ENCODE measurements at places on chromosomes 1 and 21.

- DNase-seq = no peak
These were observed 47.5 kb downstream of the SSX2IP start for GRCh38 chr1:84642774-84643173.

DNA sequence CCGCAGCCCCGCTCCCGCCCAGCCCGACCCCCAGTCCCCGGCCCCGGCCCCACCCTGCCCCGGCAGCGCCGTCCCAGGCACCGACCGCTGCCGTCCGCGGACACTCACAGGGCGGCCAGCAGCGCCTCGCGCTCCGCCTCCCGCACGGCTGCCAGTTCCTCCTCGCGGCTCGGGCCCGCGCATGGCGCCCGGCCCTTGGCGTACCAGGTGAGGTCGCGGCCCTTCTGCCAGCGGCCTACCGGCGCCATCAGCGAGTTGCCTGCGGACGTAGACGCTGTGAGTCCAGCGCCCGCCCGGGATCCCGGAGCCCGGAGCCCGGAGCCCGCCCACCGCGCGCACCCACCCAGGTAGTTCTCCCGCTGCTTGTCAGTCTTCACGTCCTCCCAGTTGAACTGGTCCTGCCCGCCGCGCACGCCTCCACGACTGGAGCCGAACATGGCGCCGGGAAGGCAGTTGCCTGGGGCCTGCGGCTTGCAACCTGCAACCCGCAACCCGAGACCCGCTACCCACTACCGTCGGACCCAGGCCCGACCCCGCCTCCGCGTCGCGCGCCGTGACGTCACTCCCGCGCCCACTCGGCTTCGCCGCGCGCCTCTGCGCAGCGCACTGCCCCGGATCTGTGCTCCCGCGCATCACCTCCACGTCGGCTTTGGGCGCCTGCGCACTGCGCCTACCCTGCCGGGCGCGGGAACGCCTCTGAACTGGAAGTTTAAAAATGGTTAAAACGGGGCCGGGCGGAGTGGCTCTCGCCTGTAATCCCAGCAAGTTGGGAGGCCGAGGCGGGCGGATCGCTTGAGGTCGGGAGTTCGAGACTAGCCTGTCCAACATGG, at the start of gene C1orf35:
C1orf35 (minus strand) TSS at position 535 of the 830 bp plus-strand sequence; CDS start at position 437, 98 bp downstream.
- peak; percentile 90 for DNase-seq

DNA sequence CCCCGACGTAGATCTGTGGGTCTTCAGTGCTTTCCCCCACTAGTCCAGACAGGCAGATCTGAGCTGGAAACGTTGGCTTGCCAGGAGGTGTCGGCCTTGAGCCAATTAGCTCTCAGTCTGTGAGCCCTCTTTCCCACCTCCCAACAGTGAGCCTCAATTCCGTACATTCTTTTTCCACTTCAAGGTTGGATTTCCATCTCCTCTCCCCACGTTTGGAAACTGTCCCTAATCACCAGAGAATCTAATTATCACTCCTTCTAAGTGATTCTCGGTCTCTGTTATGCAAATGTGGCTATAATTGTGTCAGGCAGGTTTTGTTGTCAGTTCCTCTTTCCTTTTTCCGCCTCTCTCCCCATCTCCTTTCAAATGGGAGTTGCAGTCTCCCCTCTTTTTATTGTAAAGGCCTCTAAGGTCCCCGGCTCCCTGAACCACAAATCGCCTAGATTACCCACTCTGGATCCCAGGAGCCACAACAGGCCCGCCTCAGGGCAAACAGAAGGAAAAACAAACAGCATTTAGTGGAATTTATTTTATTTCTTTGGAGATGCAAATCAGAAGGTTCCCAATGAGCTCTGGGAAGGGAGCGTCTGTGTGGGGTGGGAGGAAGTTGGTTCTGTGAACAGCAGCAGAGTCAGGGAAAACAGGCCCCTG, 29.4 kb upstream of the LRRN2 start:
- DNase-seq = peak; percentile 73

DNA sequence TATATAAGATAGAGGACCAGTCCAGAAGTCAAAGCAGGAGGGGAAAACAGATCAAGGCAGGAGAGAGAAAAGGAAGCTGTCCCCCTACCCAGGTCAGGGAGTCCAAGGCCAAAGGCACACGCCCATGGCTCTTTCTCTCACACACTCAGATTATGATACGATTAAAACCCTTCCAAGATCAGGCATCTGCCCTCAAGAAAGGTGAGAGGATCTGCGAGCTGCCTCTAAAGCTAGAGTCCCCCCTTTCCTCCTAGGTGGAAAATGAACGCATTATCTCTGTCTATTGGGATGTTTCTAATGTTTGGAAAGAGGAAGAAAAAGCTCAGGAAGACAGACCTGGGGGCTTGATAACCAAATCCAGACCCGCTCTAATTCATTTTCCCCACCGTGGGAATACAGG, 7.6 kb downstream of the PAFAH2 start:
- DNase-seq = no peak

- DNase-seq = no peak
These were observed 16.6 kb upstream of the DR1 start for GRCh38 chr1:93328809-93329760.

DNA sequence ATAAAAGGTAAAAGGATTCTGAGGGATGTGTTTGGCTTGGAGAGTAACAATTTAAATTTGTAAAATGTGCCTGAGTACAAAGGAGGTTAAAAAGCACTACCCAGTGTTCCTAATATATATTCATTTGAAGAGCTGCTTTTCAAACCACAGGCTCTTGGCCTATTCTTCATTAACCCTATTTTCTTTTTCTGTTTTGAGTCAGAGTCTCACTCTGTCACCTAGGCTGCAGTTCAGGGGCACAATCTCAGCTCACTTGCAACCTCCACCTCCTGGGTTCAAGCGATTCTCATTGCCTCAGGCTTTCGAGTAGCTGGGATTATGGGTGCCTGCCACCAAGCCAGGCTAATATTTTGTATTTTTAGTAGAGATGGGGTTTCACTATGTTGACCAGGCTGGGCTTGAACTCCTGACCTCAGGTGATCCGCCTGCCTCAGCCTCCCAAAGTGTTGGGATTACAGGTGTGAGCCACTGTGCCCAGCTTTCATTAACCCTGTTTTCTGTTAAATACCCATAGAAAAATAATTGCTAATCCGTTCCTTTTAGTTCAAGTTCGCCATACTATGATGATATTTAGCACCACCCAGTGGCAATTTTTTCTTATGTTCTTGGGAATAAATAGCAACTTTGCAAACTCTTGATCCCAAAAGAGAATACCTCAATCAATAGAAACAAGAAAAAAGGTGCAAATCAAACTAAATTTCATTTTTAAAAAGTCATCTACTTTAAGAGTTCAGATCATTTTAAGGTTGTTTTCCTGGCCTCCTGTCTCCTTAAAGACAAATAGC, 30.5 kb downstream of the ZBTB8OS start:
- no peak for DNase-seq

DNA sequence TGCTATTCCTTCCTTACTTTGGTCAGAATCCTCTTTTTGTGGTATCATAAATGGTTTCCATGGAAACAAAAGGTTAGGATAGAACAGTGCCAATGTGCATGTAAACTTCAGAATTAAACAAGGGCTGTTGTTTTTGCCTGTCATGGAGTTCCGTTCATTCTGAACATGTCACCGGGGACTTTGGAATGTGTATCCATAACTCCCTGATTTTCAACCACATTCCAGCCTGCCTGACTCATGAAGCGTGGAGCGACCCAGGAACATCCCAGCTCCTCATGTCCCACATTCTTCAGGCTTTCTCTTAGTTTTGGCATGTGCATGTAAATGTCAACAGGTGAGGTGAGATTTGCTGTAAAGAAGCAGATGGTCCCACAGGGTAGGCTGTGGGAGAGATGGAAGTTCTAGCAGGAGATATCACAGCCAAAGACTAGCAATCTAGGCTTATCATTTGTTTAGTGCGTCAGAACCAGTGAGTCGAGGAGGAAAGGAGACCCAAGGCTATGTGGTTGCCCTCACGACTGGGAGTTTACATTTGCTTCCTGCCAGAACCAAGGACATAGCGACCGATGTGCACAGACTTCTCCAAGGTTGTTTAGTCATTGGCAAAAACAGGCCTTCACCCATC, 23.0 kb upstream of the DNAJC11 start:
- DNase-seq = no peak

DNA sequence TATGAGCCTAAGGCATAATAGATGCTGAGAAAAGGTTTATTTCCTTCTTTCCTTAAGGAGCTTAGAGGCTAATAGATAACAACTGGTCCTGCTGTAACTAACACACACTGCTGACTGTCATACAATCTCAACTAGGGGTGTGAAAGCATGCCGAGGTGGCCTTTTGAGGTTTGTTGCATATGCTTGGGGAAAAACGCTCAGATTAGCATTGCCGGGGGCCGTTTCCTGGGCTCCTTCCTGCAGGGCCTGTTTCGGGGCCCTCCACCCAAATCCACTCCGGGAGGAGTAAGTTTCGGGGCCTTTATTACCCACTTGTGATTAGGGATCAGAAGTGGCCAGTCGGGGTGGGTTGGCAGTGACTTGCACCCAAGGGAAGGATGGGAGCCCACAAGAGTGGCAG, 27.2 kb upstream of the RCSD1 start:
- no peak for DNase-seq

- peak; percentile 39 for DNase-seq
These were observed 175.4 kb downstream of the SEC16B start for GRCh38 chr1:177794376-177794991.

GRCh38 chr1:32954168-32954567, 10.4 kb downstream of the RNF19B start:
- DNase-seq = no peak

DNA sequence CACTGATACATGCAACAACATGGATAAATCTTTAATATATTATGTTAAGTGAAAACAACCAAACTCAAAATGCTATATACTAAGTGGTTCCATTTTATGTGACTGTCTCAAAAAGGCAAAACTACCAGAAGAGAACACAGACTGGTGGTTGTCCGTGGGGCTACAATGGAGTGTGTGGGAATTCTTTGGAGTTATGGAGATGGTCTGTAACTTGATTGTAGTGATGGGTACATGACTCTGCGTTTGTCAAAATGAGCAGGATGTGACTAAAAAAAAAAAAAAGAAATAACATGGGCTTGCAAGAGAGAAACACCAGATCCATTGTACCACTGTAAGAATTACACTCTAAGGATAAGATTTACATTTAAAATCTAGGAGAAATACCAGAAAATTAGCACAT, 52.2 kb upstream of the KIAA1614 start:
- no peak for DNase-seq

GRCh38 chr21:42062236-42063022, 8.7 kb upstream of the UMODL1 start:
- no peak for DNase-seq

GRCh38 chr1:50110656-50111055, 1.9 kb downstream of the ELAVL4 start:
- DNase-seq = no peak

DNA sequence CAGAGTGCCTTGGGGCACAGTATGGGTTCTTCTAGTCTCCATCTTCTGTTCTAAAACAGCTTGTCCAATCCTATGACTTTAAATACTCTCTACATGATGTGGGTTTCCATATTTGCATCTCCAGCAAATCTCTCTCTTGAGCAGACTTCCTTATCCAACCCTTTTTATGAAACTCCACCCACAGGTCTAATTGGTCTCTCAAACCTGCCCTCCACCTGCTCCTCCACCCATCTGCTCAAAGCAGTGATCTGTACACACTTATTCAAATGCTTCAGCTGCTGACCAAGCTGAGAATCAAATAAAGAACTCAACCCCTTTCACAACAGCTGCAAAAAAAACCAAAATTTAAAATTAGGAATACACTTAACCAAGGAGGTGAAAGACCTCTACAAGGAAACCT, 11.5 kb downstream of the MCOLN2 start:
- DNase-seq = no peak

DNA sequence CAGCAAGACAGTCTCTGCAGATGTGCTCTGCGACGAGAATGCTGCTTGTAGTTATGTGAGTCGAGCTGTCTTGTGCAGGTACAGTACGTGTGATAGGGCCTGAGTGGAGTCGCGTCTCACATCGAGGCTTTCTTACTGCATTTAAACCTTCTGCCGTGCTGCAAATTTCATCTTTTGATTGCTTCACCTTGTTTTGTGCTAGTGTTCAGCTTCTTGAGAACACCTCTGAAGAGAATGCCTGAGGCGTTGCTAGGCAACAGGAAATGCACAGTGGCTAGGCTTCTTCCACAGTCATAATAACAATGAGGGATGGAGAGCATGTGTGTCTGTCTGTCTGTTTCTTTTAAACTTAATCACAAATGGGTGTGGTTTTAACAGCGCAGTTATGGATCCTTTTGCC, 52.9 kb downstream of the MRPS6 start:
- DNase-seq = no peak

- no peak for DNase-seq
These were observed at the start of gene PIK3CD for GRCh38 chr1:9651565-9652378. Gene PIK3CD (plus strand): TSS chr1:9651731. CDS start chr1:9710456, 58,725 bp downstream.

DNA sequence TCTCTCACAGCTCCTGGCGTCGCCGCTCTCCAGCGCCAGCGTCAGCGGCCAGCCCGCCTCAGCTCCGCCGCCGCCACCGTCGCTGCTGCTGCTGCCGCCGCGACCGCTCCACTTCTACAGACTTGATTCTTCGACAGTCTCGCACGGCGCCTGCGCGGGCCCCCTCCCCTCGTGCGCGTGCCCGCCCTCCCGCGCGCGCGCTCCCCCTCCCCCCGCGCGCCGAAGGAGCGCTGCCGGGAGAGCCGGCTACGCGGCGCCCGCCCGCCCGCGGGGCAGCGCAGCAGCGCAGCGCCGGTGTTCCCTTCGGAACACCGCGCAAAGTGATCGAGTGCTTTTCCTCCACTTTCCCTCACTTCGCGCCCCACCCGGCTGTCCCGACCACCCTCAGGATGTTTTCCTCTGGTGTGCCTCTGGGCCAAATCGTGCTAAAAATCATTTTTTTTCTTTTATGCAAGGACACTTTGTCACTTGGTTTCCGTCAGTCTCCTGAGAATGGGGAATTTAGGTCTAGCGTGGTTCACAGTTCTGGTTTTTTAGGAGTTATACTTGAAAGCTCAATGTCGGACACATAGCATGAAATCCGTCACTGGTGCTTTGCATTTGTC, at the start of gene IRF2BP2:
IRF2BP2 (minus strand) TSS at position 118 of the 605 bp plus-strand sequence. CDS start 684 bp downstream, outside the sequence.
- DNase-seq = no peak

- DNase-seq = no peak
These were observed 155.1 kb downstream of the IGSF21 start for GRCh38 chr1:18262726-18263125.

DNA sequence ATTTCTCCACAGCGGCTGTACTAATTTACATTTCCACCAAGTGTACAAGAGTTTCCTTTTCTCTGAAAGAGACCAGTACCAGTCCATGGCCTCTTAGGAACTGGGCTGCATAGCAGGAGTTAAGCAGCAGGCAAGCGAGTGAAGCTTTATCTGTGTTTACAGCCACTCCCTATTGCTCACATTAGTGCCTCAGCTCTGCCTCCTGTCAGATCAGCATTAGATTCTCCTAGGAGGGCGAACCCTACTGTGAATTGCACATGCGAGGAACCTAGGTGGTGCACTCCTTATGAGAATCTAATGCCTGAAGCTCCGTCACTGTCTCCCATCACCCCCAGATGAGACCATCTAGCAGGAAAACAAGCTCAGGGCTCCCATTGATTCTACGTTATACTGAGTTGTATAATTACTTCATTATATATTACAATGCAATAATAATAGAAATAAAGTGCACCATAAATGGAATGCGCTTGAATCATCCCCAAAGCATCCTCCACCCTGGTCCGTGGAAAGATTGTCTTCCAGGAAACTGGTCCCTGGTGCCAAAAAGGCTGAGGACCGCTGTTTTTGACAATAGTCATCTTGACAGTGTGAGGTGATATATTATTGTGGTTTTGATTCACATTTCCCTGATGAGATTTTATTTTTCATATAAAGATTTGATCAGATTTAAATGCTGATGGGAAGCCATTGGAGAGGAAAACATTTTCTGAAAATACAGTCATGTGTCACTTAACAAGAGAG, 45.5 kb upstream of the MRPS6 start:
- no peak for DNase-seq

GRCh38 chr21:46157396-46157986, 2.1 kb upstream of the FTCD start:
- DNase-seq = no peak

- DNase-seq = no peak
These were observed 23.2 kb downstream of the NUAK2 start for GRCh38 chr1:205298191-205298994.

All from iPS DF 6.9 (cell line).